Testis (tissue), 5 donors: ENCODE measurements at places on chromosomes 3 and 15. TPM values are rescaled to one million over a fixed set of nuclear protein-coding genes. Genes with fewer than 3 reads are reported as not detected.

The CYP1A2 gene
- 0.31 TPM for total RNA-seq

The DNAH12 gene
- 19.6 TPM for total RNA-seq

The CACNA1D gene
- 37.6 TPM for total RNA-seq

The WWTR1 gene
- 46.5 TPM for total RNA-seq

The PIERCE2 gene
- total RNA-seq, result 4.3 TPM

The CPNE9 gene
- total RNA-seq, result 0.31 TPM

The CD276 gene
- total RNA-seq, result 43.1 TPM

The CCDC54 gene
- total RNA-seq, result 107 TPM

The RASGRP1 gene
- total RNA-seq, result 7.4 TPM

The OIP5 gene
- 22.1 TPM for total RNA-seq

The DPPA2 gene
- 10.2 TPM for total RNA-seq

The EFCC1 gene
- total RNA-seq, result 2.9 TPM

The KNG1 gene
- total RNA-seq, result 0.31 TPM

The APOD gene
- total RNA-seq, result 55.0 TPM

The RBPMS2 gene
- total RNA-seq, result 5.8 TPM

The ATP13A4 gene
- total RNA-seq, result 1.9 TPM

The LIPC gene
- total RNA-seq, result 0.12 TPM

The CHRNB4 gene
- total RNA-seq, result 7.4 TPM

The MAGEL2 gene
- total RNA-seq, result 3.5 TPM

The FANCD2OS gene
- 25.8 TPM for total RNA-seq

The FBLN2 gene
- total RNA-seq, result 248 TPM

The SEMA5B gene
- 0.68 TPM for total RNA-seq

The CHRNA7 gene
- total RNA-seq, result 17.8 TPM

The CCNB2 gene
- 47.2 TPM for total RNA-seq

The SH3GL3 gene
- 135 TPM for total RNA-seq

The IL5RA gene
- 0.87 TPM for total RNA-seq

The CRYGS gene
- total RNA-seq, result 8.6 TPM

The ITPKA gene
- total RNA-seq, result 21.3 TPM

The IL16 gene
- 17.6 TPM for total RNA-seq

The UROC1 gene
- 0.25 TPM for total RNA-seq

The PTH1R gene
- total RNA-seq, result 8.4 TPM

The SERPINI2 gene
- total RNA-seq, result not detected

The EIF4G1 gene
- total RNA-seq, result 295 TPM

The GALNT15 gene
- 6.6 TPM for total RNA-seq

The ITIH1 gene
- 3.5 TPM for total RNA-seq

The STRIT1 gene
- not detected for total RNA-seq

The MYO5C gene
- total RNA-seq, result 47.6 TPM

The SYNPR gene
- total RNA-seq, result not detected

The SCAANT1 gene
- total RNA-seq, result not detected

The ARPIN gene
- 14.3 TPM for total RNA-seq

The DIPK2A gene
- total RNA-seq, result 85.0 TPM

The TMEM207 gene
- total RNA-seq, result 1.6 TPM

The RETNLB gene
- total RNA-seq, result not detected

The GOLGA8N gene
- total RNA-seq, result 61.0 TPM

The ATP13A5 gene
- 0.25 TPM for total RNA-seq

The ANKRD34C gene
- total RNA-seq, result 0.12 TPM

The FANCD2 gene
- 41.6 TPM for total RNA-seq

The CCR2 gene
- not detected for total RNA-seq

The LRRC3B gene
- 6.3 TPM for total RNA-seq

The KLHL18 gene
- total RNA-seq, result 24.7 TPM

The LIPH gene
- 18.0 TPM for total RNA-seq

The CTDSPL gene
- 43.0 TPM for total RNA-seq

The SNX1 gene
- total RNA-seq, result 86.0 TPM

The GUCA1C gene
- total RNA-seq, result 2.0 TPM

The TLR9 gene
- total RNA-seq, result 0.25 TPM

The CIB1 gene
- 78.0 TPM for total RNA-seq

The PRRT3 gene
- 7.2 TPM for total RNA-seq

The TICRR gene
- 8.4 TPM for total RNA-seq

The VPS13C gene
- 89.1 TPM for total RNA-seq
